Airway epithelial cell (primary cell): ENCODE measurements at places on chromosomes 2 and 18. TPM values are rescaled to one million over a fixed set of nuclear protein-coding genes. Genes with fewer than 3 reads are reported as not detected.

CD226 gene
- total RNA-seq: 0.14 TPM in 1 of 2 replicates, not detected in the other

OSR1 gene
- total RNA-seq: 2.7 and 4.0 TPM in 2 replicates

CHPF gene
- total RNA-seq: 168 and 186 TPM in 2 replicates

RFTN2 gene
- not detected in 2 replicates for total RNA-seq

TMSB10 gene
- total RNA-seq: 11,437 and 16,079 TPM in 2 replicates

CTAGE1 gene
- total RNA-seq: not detected in 2 replicates

YIPF4 gene
- 9.1 and 12.9 TPM in 2 replicates for total RNA-seq

IL36A gene
- total RNA-seq: not detected in 2 replicates
